ENCODE measurements at places on chromosomes 5 and 9. TPM values are rescaled to one million over a fixed set of nuclear protein-coding genes. Genes with fewer than 3 reads are reported as not detected.

Gene RUSC2
- total RNA-seq: 21.7 TPM

- DNase-seq: no peak
Observed at GRCh38 chr9:107703651-107704050, 214.1 kb upstream of the KLF4 start.

DNA sequence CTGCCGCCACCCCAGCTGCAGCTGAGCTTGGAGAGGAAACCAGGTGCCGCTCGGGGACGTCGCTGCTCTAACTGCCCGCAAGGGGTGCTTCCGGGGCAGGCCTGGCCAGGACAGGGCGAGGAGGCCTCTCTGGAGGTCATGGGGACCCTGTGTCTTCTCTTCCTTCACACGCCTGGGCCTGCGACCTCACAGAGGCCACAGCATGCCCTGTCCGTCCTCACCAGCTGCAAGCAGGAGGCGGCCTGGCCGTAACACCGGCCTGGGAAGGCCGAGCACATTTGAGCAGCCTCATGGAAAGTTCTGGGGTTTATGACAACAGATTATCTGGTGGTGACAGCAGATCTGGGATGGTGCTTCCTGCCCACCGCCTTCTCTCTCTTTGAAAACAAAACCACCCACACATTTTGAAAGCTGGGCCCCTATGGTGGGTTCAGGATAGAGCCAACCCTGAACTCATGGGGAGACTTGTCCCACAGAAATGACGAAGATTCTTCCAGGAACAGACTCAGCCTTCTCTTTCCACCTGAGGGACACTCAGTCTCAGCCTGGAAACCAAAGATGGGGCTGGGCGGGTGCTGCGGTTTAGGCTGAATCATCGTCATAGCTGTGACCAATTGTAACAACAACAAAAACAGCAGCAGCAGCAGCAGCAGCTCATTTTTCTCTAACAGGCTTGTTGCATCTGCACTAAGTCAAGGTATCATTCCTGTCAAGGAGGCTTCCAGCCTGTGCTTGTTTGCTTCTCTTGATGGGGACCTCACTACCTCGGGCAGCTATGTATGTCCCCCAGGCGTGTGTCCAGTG, 99.6 kb upstream of the RAPGEF1 start:
- no peak for DNase-seq

GRCh38 chr5:128635379-128635778, 97.3 kb upstream of the FBN2 start:
- DNase-seq: no peak

GRCh38 chr9:21682981-21683380, 119.5 kb upstream of the MTAP start:
- DNase-seq: peak; percentile 91

Gene DNM1
- 16.7 TPM for total RNA-seq

DNA sequence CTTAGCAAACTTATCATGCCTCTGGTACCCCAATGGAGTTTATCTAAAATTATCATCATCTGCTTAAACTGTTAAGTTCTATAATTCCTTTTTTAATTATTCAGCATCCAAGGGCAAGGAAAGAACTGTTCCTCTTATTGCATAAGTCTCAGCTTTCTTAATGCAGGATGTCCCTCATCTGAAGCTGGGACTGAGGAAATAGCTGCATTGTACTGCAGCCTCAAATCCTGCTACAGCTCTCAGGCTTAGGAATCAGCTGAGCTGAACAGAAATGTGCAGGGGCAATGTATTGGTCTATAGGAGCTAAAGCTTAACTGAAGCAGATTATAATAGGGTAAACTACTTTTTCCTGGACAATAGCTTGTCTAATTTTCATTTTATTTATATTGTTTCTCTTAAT, 48.0 kb downstream of the HAPLN1 start:
- DNase-seq: no peak

- DNase-seq: no peak
Observed at GRCh38 chr5:122089096-122090013, 11.3 kb upstream of the LOX start.

Gene SCGB3A2
- not detected for total RNA-seq

DNA sequence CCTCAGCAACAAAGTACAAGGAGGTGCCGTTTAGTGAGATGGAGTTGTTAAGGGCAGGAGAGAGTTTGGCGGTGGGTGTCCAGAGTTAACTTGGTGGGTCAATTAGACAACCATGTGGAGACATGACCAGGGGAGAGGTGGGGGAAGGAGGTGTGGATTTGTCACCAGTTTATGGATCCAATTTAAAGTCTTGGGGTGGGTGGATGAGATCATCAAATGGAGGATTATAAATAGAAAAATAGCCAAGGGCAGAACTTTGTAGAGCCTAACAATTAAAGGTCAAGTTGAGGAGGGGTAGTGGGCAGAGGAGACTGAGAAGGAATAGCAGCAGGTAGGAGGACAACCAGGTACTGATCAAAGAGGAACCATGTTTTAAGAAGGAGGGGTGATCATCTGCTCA, 108.7 kb upstream of the IL12B start:
- no peak for DNase-seq

Gene GABRA6
- not detected for total RNA-seq

GRCh38 chr5:82793808-82794419, 283.3 kb downstream of the TMEM167A start:
- no peak for DNase-seq

- no peak for DNase-seq
Observed at GRCh38 chr5:133664422-133664821, 52.1 kb upstream of the FSTL4 start.

DNA sequence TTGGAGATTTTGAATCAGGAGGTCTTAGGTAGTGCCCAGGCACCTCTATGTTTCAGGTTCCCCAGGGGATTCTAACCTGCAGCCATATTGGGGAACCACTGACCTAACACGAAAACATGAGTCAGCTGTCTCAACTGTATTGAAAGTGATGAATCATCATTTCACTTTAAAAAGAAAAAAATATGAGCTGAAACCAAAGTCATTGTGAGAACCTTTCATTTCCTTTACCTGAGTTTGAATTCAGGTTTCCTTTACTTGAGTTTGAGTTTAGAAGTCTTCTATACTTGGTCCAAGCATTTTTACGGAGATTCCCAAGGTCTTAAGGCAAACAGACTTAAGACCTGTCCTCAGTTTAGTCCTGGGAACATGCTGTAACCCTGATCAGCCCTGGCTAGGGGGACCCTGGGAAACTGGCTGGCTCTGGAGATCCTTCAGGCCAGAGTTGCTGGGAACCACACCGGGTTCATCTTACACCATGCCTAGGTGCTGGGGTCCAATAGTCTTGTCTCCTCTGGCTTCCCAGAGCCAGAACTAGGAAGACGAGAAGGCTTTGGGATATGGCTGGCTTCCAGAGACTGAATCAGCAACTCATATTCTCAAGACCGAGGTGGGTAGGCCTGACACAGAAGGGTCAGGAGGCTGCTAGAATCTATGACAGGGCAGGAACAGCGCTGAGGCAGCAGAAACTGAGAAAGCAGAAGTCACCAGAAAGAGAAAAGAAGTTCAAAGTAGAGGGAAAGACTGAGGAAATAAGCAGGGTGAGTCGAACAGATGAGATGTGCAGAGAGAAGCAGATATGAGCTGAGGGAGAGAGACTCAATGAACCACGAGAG, 16.4 kb upstream of the PDCD1LG2 start:
- DNase-seq: peak; percentile 73

Gene FOXD4L4
- total RNA-seq: not detected

DNA sequence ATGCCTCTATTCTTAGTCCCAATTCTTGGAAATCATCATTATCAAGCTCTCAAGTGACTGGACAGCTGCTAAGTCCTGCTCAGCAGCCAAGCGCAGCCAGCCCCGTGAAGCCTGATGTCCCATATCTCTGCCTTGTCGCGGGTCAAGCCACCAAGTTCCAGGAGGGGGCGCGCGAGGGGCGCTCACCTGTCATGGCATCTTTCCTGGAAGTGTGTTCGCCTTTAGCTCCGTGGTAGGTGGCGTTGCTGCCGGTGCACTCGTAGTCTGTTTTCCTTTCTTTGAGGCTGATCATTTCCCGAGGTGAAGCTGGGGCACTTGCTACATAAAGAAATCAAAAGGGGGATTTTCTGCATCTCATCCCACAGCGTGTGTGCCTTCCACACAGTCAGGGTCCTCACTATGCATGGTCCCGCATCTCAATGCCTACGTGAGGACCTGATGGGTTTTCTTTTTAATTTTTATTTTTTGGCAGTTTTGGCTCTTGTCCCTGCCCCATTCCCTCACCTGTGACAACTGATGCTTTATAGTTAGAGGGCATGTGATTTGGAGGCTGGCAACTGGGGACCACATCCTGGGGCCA, 227.0 kb upstream of the DAP start:
- no peak for DNase-seq

GRCh38 chr5:110038297-110038997, 348.7 kb downstream of the MAN2A1 start:
- no peak for DNase-seq

Gene GPSM1
- 28.2 TPM for total RNA-seq

DNA sequence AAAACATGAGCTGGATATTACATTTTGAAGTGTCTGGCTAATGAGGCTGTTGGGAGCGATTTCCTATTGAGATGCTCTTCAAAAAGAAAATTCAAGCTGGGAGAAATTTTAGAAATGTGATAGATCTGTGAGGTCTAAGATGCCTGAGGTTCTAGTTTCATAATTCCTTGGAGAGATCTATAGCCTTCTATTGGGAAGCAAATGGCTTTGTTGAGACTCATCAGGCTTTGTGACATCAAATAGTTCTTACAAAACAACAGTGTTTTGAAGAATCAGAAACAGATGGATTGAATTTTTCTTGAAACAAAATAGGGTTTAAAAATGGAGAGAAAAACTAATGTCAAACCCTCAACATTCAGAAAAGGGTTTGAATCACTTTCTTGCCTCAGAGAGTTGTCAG, 292.9 kb downstream of the NNT start:
- no peak for DNase-seq

GRCh38 chr5:31556461-31556860, 24.4 kb downstream of the C5orf22 start:
- DNase-seq: no peak

DNA sequence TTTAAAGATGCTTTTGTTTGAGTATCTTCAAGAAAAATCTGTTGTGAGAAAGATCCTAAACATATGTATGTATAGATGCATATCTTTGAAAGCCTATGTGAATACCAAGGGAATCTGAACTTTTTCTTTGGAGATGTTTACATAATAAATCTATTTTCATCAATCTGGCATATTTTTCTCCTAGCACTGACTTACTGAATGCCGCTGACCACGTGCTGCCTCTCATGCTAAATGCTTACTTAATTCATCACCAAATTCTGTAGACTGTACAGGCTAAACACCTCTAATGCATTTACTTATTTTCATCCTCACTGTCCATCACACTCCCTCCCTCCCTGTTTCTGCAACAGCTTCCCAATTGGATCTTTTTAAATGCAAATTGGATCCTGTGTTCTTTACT, 566.2 kb upstream of the WWC1 start:
- DNase-seq: no peak

Gene CA9
- not detected for total RNA-seq

DNA sequence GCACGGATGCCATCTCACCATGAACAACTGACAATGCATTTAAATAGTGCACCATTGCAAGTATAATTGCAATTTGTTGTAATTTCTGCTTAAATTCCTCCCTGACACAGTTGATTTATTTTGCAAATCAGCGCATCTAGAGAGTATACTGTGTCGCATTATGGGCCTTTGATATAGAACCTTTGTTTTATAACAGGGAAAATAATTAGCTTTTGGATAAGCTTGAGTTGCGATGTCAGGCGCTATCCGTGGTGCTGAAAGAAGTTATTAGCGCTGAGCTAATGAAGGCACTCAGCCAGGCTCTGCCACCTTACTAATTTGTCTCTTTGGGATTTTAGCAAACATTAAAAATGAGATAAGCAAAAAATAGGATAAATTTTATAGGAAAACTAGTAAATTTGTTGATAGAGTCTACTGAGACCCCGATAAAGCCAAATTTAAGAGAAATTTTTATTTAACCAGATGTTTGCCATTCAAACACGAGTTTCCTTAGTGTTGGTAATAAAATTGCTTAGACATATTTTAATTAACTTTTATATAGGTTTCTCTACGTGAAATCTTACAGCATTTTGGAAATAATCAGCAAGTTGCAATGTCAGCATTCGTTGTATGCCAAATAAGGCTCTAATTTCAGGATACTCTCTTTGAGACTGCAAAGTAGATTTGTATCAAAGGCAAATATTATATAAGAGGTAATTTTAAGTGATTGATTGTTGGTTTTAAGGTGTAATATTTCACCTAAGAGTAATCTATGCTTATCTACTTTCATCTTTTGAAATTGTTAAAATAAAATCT, 355.5 kb downstream of the TLR4 start:
- peak; percentile 2 for DNase-seq

GRCh38 chr9:15222313-15222712, 84.7 kb downstream of the TTC39B start:
- DNase-seq: no peak

DNA sequence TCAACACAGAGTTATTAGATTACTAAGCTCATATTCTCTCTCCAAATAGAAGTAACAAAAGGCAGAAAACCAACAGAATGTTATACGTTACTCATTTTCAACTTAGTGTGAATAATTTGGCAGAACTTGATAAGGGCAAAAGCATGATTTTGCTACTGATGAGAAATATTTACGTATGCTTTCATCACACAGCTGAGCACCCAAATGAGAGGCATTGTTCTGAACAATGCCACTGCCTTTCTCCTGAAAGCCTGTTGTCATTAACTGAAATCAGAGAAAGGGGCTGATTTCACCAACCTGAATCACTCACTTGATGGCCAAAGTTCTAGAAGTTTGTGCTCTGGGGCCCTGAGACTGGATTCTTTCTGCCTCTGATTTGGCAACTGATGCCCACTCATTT, 367.5 kb upstream of the PTGER4 start:
- DNase-seq: no peak

DNA sequence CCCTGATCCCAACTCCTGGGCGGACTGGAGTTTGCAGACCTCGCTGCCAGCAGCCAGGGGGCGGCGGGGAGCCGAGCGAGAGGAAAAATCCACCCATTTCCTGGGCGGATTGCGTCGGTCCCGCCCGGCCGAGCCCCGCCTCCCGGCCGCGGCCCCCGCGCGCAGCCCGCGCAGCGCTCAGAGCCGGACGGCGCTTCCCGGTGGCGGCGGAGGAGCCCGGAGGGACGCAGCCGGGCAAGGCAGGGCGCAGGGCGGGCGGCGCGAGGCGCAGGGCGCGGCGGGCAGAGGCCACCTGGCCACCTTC, at the start of gene OLFM1:
Gene OLFM1, plus strand, starts transcription at position 180 of the 304 bp plus-strand sequence. CDS start 322 bp downstream, outside the sequence.
- DNase-seq: no peak

Gene EGFLAM
- total RNA-seq: 0.17 TPM

- no peak for DNase-seq
Observed at GRCh38 chr5:172586125-172587060, 54.7 kb upstream of the NEURL1B start.

Measured in epithelial cell of proximal tubule (primary cell).